Hypothalamus (tissue), 51 donors: ENCODE measurements at places on chromosomes 4 and X.

- no peak for DNase-seq
Observed at GRCh38 chr4:48033825-48034413, 17.3 kb downstream of the NIPAL1 start.

DNA sequence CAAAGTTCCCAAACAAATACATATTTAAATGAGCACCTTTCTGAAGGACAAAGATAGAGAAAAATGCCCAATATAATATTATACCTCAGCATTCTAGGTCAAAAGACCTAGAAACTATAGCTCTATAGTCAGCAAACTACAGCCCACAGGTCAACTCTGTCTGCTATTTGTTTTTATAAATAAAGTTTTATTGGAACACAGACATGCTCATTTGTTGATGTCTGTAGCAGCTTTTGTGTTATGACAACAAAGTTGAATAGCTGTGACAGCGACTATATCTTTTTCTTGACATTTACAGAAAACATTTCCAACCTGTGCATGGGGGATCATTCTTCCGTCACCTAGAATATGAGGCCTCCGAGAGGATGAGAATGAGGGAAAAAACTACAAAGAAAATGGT is 48.7 kb upstream of the WDR19 start:
- DNase-seq, result no peak

GRCh38 chr4:72507167-72507566 is 61.9 kb downstream of the ADAMTS3 start:
- no peak for DNase-seq

DNA sequence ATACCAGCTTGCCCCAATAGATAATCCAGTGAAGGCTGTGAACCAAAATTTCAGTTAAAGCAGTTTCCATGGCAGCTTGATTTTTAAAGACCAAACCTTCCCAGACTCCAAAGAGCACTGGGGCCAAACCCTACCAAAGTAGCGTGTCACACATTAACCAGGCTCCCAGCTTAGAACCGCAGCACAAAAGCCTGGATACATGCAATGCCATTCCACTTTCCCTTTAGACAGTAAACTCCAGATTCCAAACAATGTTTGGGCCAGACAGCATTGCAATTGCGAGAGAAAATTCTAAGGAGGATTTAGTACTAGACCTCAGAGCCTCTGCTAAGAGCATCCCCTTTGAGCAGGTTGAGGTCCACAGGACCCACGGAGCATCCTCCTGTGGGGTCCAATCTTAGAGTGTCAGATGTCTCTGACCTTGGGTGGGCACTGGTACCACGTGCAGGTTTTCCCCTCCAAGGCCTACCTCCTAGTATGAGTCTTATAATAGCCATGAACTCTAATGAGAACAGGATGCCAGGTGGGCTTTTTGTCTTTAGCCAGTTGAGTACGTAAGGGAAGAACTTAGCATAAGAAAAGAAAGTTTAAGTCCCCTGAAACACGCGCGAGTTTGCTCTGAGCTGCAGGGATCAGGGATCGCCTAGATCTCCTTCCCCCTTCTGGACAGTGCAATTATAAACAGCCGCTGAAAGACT is 38.8 kb downstream of the MGARP start:
- no peak for DNase-seq

DNA sequence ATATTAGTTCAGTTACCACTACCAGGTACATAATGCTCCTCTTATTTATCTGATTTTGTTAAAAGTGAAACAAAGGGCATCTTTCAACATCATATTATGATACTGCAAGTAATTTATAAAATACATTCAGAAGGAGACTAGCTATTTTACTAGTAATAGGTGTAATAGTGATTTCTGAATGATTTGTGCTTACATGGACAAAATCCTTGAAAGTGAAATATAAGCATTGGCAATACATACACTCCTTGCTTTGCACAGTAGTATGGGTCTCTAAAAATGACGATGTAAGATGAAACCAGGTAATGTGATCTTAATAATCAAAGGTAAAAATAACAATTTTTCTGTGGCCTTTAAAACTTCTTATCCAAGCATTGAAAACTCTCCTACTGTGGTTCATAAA is 17.5 kb downstream of the MTHFD2L start:
- no peak for DNase-seq

GRCh38 chr4:108683479-108683878 is 33.1 kb downstream of the OSTC start:
- no peak for DNase-seq
